Transverse colon (tissue), 4 donors: ENCODE measurements at places on chromosomes 6 and 20. TPM values are rescaled to one million over a fixed set of nuclear protein-coding genes. Genes with fewer than 3 reads are reported as not detected.

- DNase-seq: no peak
Measured at GRCh38 chr6:126957721-126958120, 160.8 kb upstream of the RSPO3 start.

DNA sequence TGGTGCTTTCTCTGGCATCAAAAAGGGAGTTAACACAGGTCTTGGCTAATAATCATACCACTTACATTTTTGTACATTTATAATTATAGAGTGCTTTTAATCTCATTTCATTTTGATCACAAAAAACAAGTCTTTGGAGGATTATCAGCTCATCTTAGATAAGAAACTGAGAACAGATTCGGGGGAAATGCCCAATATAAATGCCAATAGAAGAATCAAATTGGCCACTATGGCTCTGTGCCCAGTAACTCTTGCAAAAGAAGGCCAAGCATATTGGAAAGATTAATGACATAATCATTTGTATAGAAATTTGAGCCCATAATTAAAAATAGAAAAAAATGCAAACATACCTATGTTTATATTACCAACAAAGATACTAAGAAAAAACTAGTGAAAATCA is 42.5 kb downstream of the IPCEF1 start:
- no peak for DNase-seq

DNA sequence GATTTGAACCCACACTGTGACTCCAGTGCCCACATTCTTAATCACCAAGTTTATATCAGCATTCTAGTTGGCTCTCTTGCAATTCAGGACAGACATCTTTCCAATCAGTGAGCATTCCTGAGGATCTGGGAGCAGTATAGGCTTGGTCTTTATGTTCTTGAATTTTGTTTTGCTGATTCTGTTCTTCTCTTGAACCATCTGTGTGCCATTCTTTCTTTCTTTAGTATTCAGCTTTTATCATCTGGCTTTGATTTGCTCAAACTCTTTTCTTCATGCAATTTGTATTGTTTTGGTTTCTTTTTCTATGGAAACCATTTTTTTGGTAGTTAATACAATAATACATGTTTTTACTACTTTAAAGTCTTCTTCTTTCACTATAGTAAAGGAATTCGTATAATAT is 162.4 kb downstream of the CD109 start:
- DNase-seq: no peak

DNA sequence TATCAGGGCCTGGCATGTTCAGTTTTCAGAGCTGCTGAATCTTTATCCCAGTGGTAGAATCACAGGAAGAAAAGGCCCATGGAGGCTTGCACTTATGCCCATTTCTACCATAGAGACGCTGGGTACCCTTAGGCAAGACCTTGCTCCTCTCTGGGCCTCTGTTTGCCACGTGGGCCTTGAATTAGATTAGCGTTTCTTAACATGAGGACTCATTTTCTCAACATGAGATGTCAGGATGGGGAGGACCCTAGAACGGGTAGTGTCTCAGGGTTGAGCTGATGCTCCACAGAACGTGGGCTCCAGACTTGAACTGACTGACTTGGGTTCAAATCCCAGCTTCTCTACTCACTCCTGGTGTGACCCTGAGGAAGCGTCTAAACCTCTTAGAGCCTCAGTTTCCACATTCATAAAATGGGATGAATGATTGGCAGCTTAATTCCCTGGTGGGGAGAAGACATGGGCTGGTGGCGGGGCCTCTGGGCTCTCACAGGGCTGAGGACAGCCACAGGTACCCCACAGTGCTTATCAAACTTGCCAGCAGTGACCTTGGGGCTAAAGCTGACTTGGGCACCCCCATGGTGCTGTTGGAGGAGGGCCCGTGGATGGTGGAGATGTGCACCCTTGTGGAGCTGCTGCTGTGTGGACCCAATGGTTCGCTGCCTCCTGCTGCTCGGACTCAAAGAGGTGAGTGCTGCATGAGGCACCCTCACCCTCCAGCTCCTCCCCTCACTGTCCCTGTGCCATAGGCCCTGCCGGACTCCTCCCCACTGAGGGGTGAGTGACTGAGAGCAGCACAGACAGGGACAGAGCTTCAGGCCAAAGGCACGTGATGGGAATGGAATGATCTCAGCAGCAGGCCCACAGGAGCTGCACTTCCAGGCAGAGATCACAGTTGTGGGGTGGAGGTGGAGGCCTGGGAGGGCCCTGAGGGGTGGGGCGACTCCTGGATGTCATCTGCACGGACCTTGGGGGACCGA is 28.2 kb downstream of the SUN5 start:
- DNase-seq: no peak

GRCh38 chr6:140966676-140967075 is 1166.0 kb upstream of the GJE1 start:
- DNase-seq: no peak

DNA sequence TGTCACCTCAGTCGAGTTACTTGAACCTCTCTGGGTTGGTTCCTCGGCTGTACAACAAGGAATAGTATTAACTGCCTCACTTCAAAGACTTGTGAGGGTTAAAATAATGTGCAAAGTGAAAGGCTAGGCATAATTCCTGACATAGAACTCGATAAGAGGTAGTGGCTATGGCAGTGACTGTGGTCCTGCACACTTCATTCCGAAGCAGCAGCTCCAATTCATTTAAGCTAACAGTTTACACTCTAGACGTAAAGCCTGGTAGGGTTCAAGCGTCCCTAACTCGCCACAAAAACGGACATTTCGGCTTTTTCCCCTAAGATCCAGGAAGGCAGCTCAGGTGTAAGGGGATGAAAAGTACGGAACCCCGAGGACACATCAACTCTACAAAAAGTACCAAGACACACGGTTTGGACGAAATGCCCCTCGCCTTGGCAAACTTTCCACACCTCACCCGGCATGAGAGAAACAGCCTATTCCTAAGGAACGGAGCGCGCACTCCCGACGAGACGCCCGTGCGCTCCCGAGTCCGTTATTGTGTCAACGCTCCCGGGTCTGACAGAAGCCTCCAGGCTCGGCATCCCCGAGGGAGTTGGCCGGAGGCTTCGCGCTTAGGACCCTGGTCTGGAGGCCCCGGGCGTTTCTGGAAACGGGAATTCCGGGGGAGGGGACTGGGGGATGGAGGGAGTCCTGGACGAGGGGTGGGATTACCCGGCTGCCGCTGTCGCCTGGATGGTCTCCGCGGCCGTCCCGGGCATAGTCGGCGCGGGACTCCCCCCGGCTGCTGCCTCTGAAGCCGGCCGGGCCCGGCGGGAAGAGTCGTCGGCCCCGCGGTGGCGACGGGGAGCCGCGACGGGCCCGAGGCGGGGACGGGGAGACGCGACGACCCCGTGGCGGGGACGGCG is 937 bp downstream of the ZNF318 start:
- DNase-seq: peak; percentile 50

DNA sequence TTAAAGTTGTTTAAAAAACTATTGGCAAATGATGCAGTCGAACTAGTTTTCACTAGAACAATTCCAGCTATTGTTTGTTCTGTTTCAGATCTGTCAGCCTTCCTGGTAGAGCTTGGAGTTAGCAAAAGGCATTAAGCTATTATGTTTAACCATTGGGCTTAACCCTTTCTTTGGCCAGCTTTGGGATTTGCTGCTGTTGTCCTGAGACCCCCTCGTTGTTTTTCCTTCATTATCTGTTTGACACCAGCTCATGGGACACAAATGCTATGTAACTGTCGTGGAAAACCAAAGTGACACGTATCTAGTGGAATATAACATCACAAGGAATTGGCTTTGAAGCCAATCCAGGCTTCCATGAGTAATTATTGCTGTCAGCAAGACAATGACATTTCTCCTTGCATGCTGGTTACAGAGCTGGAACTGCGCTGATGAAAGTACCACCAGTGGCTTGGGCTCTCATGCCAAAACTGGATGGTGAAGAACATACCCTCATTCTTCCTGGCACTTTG is 96.0 kb downstream of the EYA2 start:
- no peak for DNase-seq

Gene RIMS4
- total RNA-seq: 1.9 TPM

DNA sequence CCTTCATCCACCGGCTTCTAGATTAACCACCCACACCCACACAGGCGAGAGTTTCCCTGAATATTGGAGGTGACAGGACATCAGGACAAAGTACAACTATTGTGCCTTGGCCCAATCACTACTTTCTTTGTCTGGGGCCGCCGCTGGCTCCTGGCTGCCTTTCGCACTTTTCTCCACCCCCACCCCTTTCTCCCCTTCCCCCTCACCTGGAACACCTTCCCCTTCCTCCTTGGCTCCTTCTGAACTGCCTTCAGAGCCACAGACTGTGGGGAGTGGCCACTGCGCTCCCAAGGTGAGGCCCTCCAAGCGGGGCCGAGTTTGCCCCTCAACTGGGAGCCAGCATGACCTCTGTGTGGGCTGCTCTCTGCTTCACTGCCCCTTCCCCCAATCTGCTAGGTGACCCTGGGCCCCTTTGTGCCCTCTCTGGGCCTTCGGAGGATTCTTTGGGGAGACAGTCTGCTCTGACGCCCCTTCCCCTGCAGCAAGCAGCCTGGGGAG is 3.0 kb upstream of the VEGFA start:
- peak; percentile 66 for DNase-seq

Gene ZNF341
- total RNA-seq: 3.8 TPM

Gene HRH3
- total RNA-seq: not detected

DNA sequence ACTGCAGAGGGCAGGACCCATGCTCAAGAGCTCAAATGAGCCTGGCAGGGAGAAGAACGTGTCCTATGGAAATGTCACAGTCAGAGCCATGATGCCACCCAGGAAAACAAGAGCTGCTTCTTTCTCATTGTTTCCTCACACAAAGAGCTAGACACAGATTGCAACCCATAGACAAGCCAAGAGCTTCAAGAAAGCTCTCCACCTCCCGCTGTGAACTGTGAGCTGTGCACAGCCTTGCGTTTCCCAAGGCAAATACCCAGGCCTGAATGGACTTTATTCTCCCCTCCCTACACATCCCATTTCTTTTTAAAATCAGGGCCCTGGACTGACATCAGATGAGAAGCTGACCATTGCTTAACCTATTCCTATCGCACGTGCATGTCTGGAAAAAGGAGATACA is 388.8 kb downstream of the RNGTT start:
- no peak for DNase-seq

Gene C2
- 4.6 TPM for total RNA-seq
